Stimulated activated CD8-positive, alpha-beta memory T cell treated with anti-CD3 and anti-CD28 coated beads, Interleukin-4, amount 100 ng/mL, for 1 hour (primary cell): ENCODE measurements at places on chromosomes 1 and 21.

DNA sequence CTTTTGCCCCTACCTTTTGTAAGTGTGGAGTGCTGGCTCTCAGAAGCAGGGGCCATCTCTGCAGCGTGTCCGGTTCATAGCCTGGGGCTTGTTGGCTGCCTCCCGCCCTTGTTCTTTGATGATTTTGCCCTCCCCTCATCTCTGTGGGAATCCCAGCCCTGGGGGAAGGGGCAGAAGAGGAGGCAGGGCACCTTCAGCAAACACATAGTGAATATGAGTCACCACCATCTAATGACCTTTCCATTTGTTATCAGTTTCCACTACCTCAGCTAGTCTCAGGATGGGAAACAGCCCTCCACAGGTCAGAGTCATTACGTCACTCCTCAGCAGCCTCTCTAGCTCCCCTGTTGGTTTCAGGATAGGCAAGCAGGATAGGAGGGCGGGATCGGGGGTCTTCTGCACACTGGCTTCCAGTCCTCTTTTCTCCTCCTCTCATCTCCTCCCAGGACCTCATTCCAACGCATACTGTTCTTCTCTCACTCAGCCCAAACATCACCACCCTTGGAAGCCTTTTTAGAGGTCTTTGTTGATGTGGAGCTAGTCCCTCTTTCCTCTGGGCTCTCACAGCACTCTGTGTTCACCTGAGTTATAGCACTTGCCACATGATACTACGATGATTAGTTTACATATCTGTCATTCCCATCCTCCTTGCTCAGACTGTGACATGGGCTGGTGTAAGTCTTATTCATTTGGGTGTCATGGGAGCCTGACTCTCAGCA, 15.8 kb downstream of the GADD45A start:
- DNase-seq, result no peak

DNA sequence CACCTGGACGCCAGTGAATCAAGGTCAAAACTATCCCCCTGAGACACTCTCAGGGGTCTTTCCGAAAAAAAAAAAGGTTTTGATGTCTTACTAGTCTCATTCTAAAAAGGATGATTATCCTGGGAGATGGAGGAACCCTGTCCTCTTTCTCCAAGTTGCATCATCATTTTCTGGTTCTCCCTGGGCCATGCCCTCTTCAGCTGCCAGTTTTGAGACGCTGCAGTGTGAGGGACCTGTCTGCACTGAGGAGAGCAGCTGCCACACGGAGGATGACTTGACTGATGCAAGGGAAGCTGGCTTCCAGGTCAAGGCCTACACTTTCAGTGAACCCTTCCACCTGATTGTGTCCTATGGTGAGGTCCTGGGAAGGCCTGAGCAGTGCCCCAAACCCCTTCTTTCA, 3.5 kb downstream of the FCRLA start:
- DNase-seq, result no peak

DNA sequence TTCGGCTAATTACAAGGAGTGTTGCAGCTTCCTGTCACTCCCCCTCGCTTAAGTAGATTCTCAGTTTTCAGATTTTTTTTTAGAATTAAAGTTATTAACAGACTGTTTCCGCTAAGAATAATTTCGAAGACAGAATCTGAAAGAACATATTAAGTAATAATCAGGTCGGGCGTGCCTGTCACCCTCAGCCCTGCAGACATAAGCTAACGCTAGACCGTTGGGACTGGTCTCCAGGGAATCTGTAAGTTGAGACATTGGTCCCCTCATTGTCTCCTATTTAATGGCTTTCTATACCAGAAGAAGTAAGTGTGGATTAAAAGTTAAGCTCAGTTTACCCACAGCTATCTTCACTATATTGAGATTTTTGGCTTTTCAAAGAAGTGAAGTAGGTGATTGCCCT, 14.5 kb downstream of the NMNAT1 start:
- DNase-seq, result no peak

DNA sequence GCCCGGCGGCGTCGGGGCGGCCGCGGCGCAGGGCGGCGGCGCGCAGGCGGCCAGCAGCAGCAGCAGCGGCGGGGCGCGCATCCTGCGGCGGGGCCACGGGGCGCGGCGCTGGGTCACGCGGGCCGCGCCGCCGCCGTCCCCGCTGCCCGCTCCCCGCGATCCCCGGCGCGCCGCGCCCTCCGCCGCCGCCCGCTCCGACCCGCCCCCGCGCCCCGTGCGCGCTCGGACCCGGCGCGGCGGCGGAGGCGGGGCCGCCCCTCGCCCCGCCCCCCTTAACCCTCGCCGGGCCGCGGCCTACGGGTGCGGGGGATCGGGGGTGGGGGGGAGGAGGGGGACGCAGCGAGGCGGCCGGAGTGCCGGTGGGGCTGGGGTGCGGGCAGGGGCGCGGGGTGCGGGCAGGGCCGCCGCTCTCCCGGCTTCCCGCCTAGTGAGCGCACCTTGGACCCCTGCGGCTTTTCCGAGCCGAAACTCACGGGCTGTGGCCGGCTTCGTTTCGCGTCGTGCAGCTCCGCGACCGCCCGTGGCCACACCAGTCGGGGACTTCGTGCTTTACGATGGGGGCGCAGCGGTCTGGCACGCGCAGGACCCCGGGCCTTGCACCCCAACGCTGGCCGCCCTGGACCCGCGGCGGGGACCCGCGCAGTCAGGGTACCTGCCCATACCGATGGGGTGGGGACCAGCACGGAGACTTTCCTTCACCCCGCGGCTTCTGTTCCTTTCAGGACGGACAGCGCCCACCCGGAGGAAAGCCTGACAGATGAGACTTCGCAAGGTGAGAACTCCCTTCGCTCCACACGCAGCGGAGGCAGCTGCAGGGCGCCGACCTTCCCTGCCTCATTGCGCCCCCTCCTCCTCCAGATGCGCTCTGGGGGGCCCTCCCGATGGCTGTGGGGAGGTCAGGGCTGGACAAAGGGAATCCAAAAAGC, at the start of gene FNDC10:
FNDC10 (minus strand) TSS at position 201 of the 926 bp plus-strand sequence; CDS start at position 81, 120 bp downstream.
- no peak for DNase-seq

- no peak for DNase-seq
Measured at GRCh38 chr21:42782723-42783242, 96.6 kb downstream of the WDR4 start.

DNA sequence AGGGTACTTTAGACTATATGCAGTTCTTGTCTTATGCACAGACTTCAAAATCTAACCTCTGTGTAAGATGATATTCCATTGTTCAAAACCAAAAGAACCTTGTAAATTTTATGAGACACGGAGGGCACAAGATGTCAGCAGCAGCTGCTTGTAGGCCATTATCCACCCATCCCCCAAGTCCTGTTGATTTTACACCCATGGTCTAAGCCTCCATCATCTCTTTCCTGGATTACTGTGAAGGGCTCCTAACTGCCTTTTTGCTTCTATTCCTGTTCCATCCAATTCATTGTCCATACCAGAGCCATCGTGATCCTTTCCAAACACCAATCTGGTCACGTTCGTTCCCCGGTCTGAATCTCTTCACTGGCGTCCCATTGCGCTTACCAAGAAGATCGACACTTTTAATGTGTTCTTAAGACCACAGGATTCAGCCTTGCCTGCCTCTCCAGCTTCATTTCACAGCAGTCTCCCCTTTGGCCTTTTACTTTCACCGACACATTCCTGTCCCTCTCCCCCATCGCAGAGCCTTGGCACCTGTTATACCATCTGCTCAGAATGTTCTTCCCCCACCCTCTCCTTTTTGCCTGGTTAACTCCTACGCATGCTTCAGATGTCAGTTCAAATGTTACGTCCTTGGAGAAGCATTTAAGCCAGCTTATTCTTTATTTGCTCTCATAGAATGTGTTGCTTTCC, 107.3 kb upstream of the POU3F1 start:
- no peak for DNase-seq

- no peak for DNase-seq
Measured at GRCh38 chr1:35807614-35808449, at the start of gene AGO4. AGO4 (plus strand) TSS chr1:35808016; CDS start chr1:35808417, 401 bp downstream.

DNA sequence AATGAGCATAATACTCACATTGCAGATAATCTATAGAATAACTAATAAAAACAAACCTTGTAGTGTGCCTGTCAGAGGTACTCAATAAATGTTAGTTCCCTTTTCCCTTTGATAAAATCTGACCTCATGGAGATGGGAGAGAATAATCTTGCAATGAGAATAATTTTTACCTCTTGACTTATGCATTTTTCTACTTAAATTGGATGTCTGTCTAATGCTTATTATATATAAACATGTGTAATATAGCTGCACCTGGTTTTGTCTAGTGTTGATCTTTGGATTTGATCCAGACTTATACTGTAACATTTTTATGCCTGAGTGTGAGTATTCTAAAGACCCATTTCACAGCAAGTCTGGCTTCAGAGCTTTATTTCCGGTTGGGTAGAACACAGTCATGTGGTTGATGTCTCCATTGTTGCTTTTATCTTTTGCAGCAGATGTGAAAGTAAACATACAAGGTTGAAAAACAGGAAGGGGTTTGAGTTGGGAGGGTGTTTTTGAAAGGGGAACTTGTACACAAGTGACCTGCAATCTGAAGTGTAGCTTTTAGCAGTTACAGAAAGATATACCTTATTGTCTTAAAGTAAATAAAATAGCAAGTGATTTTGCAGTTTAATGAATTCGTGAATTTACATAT, 12.4 kb downstream of the EPB41 start:
- no peak for DNase-seq

DNA sequence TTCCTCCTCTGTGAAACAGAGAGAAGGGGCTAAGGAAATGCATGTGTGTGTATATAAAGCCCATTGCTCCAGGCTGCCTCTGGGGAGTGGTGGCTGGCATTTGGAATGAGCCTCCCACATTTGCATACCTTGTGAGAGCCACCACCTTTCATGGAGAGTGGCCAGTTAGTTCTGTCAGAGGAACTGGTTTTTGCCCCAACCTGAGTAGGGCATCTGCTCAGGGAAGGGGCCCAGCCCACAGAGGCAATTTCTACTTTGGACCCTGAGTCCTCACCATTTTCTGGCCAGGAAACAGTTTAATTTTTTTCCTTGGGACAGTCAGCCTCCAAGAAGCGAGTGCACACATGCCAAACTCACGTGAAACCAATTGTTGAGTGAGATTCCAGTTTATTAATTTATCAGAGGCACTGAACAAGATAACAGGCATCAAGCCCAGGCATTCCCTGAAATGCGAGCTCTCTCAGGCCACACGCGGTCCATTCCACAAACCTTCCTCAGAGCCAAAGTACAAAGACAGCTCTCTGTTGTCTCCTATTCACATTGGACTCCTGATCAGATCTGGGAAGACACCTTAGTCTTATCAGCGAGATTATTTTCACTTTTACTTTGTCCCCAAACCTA, 1.0 kb upstream of the SLC6A9 start:
- DNase-seq, result no peak

DNA sequence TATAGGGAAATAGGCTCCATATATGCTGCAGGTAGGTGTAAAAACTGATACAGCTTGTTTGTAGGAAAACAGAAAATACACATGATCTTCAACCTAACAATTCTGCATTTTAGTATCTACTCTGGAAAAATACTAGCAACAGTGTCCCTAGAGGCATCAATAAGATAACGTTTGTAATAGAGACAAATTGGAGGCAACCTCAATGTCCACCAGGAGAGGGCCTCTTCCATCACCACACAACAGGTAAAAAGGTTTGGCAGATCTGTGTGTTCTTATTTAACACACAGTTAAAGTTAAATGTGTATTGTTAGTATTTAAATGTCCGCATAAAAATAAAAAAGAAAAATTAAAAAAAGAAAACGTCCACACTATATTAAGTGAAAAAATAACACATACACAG, 5.4 kb downstream of the EIF2D start:
- no peak for DNase-seq

- no peak for DNase-seq
Measured at GRCh38 chr1:227888404-227889046, 59.2 kb downstream of the WNT9A start.

DNA sequence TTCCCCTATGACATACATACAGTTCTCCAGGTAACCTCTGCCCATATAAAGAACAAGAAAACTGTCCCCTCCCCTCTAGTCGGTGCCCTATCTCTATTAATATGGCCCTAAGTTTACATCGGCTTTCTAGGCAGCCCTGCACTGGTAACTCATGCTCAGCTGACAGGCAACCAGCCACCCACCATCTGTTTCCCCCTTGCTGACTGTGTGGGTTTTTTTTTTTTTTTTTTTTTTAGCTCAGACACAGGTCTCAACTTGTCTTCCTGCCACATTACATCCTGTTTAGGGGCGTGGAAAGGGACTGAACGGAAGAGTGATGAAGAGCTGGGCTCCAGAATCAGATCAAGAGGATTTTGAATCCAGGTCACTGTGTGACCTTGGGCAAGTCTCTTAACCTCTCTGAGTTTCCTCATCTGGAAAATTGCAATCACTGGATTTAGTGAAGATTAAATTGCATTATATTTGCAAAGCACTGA, 14.0 kb downstream of the LAPTM5 start:
- DNase-seq, result peak; percentile 43

- DNase-seq, result no peak
Measured at GRCh38 chr1:61157468-61157987, 75.2 kb downstream of the NFIA start.
